ENCODE measurements at places on chromosomes 16 and 17.

DNA sequence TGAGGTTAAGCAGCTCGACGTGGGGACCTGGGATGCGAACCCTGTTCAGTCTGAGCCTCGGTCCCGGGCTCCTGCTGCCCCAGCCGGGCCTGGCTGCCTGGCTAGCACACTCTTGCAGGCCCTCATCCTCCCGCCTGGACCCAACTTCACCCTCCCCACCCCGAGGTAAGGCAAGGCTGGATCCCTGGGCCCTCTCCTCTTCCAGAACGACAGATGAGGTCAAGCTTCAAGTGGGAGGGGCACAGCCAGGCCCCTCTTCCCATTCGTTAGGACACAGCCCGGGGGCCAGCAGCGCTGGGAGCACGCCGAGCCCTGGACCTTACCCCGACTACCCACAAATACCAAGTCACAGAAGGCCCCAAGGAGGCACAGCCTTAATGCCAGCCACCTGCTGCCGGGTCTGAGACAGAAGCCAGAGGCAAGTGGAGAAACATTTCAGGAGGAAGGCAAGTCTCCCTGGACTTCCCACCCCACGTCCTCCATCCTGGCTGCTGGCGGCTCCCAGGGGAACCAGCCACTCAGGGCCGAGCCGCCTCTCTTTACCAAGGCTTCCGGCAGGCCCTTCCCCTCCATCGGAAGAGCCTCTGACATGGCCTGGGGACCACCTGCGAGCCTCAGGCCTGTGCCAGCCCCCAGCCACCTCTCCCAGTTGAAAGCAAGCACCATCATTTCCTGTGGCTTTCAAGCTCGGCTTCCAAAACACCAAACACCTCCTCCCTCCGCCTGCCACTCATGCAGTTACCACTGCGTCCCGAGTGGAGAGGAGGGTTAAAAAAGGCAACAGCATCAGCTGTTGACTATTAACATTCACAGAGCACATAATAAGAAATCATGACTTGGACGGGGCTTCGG, 59.9 kb downstream of the RPH3AL start:
- DNase-seq: no peak

GRCh38 chr17:35368081-35368830, 5.2 kb downstream of the SLFN11 start:
- DNase-seq: peak; percentile 39

GRCh38 chr17:35660902-35661301, 70.5 kb upstream of the RASL10B start:
- DNase-seq: no peak

DNA sequence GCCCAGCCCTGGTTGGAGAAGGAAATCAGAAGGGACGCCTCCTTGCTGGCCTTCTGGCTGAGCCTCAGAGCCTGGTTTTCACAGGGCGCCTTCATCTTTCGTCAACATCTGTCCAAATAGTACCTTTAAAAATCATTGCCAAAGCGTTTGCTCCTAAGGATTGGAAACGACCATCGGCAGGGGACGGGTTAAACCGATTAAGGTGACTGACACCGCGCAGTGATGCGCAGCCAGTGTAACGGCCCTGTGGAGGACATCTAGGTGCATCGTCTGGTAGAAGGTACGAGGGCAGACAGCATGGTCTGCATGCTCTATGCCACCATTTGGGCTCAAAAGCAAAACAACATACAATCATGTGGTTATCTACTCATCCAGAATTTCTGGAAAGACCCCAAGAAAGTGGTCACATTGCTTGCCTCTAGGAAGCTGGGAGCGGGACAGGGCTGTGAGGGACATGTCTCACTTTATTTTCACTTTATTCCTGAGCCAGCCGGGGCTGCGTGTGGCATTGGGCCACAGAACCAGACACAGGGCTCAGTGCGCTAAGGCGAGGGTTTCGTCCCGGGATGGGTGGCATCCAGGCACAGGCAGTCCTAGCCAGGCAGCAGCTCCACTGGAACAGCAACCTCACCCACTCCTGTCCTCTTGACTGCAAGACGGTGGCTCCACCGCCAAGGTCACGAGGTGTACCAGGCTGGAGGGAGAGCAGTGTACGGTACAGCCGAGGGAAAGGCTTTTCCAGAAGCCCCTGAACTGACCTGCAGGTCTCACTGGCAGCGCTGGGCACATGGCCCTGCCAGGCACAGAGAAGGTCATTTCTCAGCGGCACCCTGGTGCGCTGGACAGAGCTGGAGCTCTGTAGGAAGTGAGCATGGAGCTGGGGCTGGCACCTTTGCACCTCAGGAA, 40.9 kb upstream of the JPH3 start:
- no peak for DNase-seq

DNA sequence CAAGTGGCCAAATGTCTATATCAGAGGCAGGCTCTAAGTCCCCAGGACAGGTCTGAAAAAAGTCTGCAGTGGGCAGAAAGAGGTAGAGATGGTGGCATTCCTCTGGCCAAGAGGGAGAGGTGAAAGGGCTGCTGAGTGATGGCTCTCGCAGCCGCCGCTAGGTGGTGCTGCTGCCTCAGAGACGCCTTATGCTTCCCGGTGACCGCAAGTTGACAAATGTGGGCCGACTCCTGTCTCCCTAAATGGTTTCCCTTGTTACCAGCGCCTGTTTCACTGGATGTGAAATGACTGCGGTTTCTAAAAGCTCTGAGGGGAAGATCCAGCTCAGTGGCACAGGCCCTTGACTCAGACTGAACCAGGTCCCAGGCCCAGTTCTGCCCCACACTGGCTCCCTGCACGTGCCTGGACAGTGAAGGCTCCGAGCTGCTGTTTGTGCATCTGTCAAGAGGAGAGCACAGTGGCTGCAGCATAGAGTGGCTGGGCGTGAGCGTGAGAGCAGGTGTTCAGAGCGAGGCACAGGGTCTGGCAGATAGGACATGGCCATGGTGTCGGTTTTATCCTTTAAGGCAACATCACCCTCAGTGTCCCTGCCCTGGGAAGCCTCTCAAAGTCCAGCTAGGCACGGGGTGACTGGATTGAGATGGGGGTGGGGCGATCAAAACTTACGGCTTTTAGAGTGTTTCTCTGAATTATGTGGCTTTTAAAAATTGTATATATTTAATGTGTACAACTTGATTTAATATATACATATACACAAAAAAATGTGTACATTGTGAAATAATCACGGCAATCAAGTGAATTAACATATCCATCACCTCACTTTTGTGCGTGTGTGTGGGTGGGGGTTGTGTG, 19.9 kb downstream of the CLEC16A start:
- peak; percentile 79 for DNase-seq

DNA sequence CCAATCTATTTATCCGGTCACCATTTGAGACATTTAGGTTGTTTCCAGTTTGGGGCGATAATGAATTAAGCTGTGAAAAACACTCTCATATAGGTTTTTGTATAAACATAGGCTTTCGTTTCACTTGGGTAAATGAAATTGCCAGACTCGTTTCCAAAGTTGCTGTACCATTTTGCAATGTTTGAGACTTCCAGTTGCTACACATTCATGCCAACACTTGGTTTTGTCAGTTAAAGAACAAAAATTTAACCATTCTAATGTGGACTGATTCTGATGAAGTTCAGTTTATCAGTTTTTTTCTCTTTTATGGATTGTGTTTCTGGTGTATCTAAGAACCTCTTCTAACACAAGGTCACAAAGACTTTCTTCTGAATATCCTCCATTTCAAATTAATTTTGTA, 52.4 kb downstream of the YPEL2 start:
- no peak for DNase-seq

GRCh38 chr16:23040246-23040645, 109.0 kb downstream of the USP31 start:
- DNase-seq: no peak

DNA sequence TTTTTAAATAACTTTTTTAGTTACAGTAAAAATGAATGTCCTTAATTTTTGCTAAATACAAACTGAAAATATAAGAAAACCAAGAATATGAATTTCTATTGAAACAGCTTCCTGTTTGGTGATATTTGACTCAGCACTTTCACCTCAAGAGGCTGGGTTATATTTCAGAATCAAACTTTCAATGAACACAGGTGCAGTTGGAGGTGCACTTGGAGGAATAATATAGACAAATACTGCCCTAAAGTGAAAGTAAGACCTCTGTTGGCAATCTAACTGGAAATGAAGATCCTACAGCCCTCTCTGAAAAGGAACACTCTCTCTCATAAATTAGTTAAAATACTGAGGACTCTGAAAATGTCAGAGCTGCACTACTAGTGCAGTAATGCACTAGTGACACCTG, 106.2 kb downstream of the BRIP1 start:
- no peak for DNase-seq

DNA sequence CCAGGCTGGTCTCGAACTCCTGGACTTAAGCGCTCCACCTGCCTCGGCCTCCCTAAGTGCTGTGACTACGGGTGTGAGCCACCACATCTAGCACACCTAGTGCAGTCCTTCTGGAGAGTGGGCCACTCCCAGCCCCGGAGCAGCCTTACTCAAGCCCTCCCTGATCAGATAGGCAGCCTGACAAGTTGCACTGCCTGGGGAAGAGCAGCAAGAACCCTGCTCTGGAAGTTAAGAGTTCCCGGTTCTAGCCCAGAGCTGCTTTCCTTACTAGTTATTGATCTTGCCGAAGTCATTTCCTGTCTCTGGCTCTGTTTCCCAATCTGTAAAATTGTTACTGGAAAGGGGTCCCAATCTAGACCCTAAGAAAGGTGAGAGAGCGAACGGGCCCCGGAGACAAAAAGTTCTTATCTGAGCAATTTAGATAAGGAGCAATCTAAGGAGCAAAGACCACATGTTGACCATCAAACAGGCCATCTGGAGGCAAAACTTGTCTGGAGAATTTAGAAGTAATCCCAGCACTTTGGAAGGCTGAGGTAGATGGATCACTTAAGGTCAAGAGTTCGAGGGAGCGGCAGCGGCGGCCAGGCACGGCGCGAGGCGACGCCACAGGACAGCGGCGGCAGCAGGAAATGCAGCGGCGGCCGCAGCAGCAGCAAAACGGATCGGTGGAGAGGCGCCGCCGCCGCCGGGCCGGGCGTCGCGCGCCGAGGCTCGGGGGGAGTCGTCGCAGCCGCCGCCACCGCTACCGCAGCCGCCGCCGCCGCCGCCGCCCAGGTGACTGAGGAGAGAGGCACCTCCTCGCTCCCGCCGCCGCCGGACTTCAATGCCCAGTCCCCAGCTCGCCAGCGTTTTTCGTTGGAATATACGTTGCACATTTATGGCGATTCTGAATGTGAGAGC, 4.3 kb upstream of the NAGLU start:
- DNase-seq: peak; percentile 53

DNA sequence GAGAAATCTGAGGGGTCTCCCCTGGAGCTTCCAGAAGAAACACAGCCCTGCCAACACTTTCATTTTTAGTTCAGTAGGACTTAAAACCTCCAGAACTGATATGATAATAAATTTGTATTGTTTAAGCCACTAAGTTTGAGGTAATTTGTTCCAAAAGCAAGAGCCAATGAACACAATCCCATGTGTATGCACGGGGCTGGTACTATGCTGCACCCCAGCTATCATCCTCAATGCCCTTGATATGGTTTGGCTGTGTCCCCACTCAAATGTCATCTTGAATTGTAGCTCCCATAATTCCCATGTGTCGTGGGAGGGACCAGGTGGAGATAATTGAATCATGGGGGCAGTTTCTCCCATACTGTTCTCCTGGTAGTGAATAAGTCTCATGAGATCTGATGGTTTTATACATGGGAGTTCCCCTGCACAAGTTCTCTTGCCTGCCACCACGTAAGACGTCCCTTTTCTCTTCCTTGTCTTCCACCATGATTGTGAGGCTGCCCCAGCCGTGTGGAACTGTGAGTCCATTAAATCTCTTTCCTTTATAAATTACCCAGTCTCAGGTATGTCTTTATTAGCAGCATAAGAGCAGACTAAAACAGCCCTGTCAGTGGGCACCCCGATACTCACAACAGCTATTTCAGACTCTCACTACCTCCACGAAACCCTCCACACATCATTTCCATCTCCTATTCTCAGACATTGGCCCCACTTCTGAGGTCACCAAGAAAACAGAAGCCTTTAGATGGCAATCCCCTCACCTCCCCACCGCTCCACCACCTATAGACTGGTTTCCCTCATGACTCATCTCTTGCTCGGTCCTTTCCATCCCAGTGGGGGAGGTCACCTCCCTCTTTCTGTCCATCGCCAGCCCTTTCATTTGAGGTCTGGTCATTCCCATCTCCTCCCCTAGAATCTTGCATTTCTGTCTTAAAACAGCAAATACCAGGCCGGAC, 8.9 kb upstream of the CACNG1 start:
- DNase-seq: no peak

DNA sequence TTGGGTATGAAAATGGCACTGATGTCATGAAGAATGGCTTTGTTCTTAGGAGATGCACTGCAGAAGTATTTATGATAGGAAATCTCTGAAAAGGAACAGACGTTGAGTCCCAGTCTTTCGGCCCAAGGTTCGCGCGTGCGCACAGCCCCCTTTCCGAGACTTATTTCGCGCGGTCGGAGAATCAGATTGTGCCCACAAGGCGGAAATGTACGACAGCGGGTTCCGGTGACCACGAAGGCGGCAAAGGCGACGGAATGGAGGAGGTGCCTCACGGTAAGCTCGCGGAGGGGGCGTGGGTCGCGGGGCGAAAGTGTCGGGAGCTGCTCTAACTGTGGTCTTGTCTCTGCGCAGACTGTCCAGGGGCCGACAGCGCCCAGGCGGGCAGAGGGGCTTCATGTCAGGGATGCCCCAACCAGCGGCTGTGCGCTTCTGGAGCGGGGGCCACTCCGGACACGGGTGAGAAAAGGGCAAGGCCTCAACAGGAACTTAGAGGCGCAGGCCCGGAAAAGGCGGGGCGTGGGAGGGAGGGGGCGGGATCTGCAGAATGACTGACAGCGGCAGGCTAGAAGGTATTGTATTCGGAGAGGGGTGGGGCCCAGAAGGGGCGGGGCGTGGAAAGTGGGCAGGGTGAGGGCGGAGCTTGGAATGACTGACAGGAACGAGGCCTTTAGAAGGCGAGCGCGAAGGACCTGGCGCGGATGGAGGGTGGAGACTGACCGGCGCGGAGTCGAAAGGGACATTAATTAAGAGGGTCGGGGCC, at the start of gene NUBP1:
Gene NUBP1 (plus strand): TSS at position 233 of the 760 bp plus-strand sequence. CDS start 22 bp downstream, at position 255.
- DNase-seq: peak; percentile 99

GRCh38 chr16:12951392-12951791, 50.0 kb downstream of the SHISA9 start:
- no peak for DNase-seq

- no peak for DNase-seq
Observed at GRCh38 chr17:79581324-79581932, 29.4 kb downstream of the RBFOX3 start.

GRCh38 chr17:48633266-48633677, 7.1 kb upstream of the HOXB9 start:
- no peak for DNase-seq

- DNase-seq: peak; percentile 79
Observed at GRCh38 chr17:7014995-7015958, 2.9 kb downstream of the RNASEK start.

Data from CD4-positive, alpha-beta T cell treated with Interleukin-6 at 100 ng/mL for 8 hours (primary cell).